ENCODE measurements at places on chromosomes 11 and 22.

DNA sequence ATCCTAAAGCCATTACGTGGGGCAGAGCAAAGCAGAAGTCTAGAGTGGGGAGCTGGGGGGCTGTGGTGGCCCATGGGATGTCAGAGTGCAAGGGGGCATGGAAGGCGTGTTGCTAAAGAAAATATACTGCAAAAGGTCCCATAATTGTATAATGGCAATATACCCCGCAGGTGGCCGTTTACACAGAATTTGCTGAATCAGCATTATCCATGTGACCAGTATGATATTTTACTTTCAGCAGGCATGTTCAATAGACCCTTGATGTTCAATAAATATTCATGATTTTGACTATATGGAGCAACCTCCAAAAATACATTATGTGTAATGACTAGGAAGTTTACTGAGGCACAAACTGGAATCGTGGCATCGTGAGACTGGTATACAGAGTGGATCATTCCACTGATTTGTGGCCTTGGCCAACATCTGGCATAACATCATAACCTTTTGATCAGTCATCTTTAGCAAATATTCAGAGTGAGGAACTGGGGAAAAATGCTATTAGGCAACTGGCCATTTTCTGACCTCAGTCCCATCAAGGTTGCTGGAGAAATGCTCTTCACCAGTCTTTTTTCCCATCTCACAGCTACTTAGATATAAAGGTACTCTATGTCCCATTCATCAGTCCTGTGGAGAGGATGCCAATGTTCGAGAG, 29.3 kb upstream of the PPP2R1B start:
- no peak for DNase-seq
- no peak overlapping the region for H3K27ac ChIP-seq
- no peak overlapping the region for H3K4me3 ChIP-seq
- 0 out of 2 replicates have a peak, but pooled peaks cover 3% of the 10 kb centered on the region for H3K36me3 ChIP-seq
- H3K4me1 ChIP-seq = no peaks in the 10 kb centered on the region

GRCh38 chr11:11336664-11337063, 16.4 kb downstream of the CSNK2A3 start:
- H3K27ac ChIP-seq = no peak overlapping the region
- no peak for DNase-seq
- H3K27me3 ChIP-seq = no peaks in the 10 kb centered on the region
- H3K4me1 ChIP-seq = no peaks in the 10 kb centered on the region
- no peak overlapping the region for H3K4me3 ChIP-seq

DNA sequence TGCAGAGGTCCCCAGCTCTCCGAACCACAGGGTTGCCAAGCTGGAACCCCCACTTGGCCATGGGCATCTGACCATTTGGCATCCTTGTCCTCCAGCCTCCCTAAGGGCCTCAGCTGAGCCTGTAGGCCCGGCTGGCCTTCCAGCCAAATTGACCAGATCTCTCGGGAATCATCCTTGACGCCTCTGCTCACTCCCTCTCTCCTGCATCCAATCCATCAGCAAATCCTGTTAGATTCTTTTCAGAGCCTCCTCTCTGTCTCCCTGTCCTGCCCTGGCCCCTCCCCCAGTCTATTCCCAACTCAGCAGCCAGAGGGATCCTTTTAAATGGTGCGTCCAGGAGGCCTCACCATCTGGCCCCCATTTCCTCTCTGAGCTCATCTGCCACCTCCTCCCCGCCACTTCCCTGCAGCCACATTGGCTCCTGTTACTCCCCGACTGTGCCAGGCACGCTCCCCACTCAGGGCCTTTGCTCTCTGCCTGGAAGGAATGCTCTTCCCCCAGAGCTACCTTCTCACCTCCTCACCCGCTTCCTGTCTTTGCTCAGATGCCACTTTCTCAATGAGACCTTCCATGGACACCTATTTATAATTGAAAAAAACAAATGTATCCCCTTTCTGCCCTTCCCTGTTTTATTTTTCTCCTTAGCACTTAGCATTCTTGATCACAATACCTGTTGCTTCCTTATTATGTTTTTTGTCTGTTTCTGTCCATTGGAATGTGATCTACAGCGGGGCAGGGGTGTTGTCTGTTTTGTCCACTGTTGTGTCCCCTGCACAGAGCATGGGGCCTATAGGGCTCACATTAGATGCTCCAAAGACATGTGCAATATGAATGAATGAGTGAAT, 78.1 kb downstream of the NFAM1 start:
- DNase-seq = no peak
- H3K27ac ChIP-seq = no peak overlapping the region
- H3K4me3 ChIP-seq = no peak overlapping the region
- H3K36me3 ChIP-seq = no peaks in the 10 kb centered on the region

GRCh38 chr22:30266445-30267381, at the start of gene OSM:
OSM (minus strand) TSS chr22:30266851; CDS start chr22:30266799, 52 bp downstream.
- H3K36me3 ChIP-seq = no peaks in the 10 kb centered on the region
- H3K4me1 ChIP-seq = no peaks in the 10 kb centered on the region
- no peak for DNase-seq
- H3K4me3 ChIP-seq = no peak within 1 kb of the TSS

DNA sequence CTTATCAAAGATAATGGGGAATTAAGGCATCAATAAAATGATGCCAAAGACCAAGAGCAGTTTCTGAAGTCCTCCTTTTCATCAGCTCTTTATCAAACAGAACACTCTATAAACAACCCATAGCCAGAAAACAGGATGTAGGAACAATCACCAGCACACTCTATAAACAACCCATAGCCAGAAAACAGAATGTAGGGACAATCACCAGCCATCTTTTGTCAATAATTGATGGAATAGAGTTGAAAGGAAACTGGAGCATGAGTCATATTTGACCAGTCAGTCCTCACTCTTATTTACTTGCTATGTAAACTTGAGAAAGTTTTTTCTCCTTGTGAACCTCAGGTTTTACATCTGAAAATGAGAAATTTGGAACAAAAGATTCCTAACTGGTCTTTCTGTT, 10.0 kb downstream of the MS4A2 start:
- no peaks in the 10 kb centered on the region for H3K4me1 ChIP-seq
- H3K27ac ChIP-seq = no peak overlapping the region
- H3K4me3 ChIP-seq = no peak overlapping the region
- H3K27me3 ChIP-seq = no peaks in the 10 kb centered on the region
- H3K36me3 ChIP-seq = no peaks in the 10 kb centered on the region
- DNase-seq = no peak
